ENCODE measurements at places on chromosomes 1 and 21.

DNA sequence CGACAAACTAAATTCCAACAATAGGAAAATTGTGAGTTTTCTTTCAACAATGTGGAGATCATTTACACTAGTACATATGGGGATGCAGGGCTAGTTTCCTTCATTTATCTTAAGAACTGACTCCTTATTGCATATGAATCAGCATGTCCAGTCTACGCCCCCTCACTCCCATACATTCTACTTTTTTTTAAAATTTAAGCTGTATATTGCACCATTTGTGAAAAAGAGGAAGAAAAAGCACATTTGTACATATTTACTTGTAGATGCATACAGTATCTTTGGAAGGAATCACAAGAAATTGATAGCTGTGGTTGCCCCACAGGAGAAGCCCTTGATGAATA, 15.9 kb downstream of the VPS26C start:
- no peak for DNase-seq

GRCh38 chr21:38831526-38832467, 26.1 kb downstream of the ETS2 start:
- peak; percentile 18 for DNase-seq

GRCh38 chr1:88537787-88538186, 146.3 kb upstream of the PKN2 start:
- no peak for DNase-seq

DNA sequence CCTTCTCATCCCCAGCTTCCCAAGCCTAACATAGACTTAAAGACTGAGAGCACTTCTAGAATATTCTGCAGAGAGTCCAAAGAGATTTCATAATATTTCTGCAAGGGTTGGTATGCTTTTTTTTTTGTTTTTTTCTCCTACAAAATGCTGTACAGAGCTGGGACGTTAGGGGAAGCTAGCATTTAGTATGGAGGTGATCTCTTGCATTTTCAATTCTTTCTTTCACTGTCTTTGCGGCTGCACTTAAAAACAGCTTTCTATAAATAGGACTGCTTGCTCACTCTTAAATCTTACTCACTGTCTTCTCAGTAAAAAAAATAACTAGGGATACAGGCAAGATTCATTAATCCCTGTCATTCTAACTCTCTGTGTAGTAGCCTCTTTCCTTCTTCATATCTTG, 7.4 kb downstream of the DSCAM start:
- DNase-seq, result no peak

- DNase-seq, result no peak
Observed at GRCh38 chr1:60942896-60943638, 139.3 kb upstream of the NFIA start.

DNA sequence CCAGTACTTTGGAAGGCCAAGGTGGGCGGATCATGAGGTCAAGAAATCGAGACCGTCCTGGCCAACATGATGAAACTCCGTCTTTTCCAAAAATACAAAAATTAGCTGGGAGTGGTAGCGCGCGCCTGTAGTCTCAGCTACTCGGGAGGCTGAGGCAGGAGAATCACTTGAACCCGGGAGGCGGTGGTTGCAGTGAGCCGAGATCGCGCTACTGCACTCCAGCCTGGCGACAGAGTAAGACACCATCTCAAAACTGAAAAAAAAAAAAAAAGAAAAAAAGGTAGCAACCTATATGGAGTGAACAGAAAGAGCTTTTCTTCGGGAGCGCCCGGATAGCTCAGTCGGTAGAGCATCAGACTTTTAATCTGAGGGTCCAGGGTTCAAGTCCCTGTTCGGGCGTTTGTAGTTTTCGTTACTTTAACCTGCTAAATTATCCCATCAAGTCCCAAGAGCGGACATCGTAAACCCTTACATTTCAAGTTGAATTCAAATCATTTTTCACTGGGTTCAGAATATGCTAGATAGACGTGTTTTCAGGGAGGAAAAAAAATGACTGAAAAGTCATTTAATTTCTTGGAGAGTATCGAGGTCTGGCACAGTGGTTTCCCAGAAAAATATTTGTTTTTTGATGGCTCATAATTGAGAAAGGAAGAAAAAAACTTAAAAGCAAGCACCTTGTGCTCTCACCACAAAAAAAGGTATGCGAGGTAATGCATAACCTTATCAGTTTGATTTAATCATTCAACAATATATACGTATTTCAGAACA, 9.8 kb upstream of the MDM4 start:
- DNase-seq, result peak; percentile 67

DNA sequence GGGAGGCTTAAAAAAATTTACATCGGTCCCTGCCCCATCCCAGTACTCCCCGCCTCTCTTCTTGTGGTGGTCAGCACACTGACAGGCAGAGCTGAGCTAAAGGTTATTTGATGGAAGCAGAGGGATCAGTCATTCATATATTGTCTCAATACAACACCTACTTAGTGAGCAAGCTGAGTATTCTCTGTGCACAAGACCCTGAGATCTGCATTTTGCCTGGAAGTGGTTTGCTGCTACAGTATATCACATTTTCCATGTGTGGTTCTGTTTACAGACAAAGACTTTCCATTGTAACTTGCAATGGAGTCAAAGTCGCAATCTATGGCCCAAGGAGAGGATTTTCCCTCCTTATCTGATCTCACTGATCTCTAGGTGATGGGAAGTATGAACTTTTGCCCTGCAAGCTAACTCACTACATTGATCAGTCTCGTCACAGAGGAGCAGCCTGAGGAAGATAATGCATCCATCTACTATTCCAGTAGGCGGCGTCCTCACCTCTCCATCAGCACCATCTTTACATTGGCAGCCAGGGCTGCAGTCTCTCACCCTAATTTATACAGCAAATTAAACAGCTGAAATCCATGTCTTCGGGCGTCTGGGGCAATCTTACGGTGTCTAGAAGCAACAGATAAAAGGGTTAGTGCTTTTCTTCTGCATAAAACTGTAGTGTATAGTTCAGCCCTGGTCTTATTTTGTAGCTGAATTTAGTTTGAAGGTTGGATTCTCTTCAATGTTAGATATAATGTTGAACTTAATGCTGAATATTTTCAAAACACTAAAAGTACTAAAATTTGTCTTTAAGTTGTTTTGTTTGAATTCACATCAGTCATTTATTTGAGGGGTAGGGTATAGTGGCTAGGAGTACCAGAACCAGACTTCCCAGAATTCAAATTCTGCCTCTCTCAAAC, 3.2 kb upstream of the TRAF5 start:
- no peak for DNase-seq

All from GM06990 (cell line).